Hematopoietic multipotent progenitor cell (in vitro differentiated cells): ENCODE measurements at places on chromosomes 12 and 14.

DNA sequence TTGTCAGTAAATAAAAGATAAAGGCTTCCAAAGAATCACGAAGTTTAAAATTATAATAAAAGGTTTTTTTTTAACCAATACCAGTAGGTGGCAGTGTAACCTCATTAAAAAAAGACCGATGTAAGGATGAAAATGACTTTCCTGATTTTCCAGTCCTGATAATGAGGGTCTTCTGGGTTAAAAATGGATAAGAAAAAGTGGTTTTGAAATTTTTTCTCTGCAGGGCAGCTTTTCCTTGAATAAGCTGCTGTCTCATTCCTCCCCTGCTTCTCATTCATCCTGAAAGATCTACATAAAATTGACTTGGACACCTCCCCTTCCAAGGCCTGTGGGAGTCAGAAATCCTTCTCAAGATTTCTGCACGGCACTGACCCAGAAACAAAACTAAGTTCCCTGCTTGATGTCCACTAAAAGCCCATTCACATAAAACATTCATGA lies 58.9 kb upstream of the FBXO33 start:
- DNase-seq, result no peak

GRCh38 chr14:97458661-97459579 lies 661.7 kb downstream of the VRK1 start:
- peak; percentile 47 for DNase-seq

- no peak for DNase-seq
These were observed 62.3 kb upstream of the CCDC175 start for GRCh38 chr14:59638885-59639284.

- DNase-seq, result peak; percentile 4
These were observed 163.8 kb upstream of the LMNTD1 start for GRCh38 chr12:25716842-25717241.

GRCh38 chr14:33668066-33668465 lies 282.8 kb downstream of the EGLN3 start:
- no peak for DNase-seq

DNA sequence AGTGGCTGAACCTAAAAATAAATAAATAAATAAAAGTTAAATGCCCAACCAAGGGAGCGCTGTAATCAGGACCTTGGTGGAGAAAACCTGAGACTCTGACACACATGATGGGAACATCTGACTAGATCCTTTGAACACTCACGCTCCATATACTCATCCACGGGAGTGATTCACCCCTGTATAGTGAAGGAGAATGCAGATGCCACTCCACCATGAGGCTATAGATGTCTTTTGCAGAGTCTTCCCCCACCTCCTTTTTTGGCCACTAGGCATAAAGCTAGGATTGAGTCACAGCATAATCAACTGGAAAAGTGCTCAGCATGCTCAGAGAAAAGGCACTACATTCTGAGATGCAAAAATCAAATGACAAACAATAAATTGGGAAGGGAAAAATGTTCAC lies 19.0 kb downstream of the ADAM20 start:
- no peak for DNase-seq

- DNase-seq, result no peak
These were observed 39.0 kb downstream of the YAF2 start for GRCh38 chr12:42199007-42199406.

- no peak for DNase-seq
These were observed 147.4 kb upstream of the EGLN3 start for GRCh38 chr14:34098045-34098984.
